Activated CD4-positive, alpha-beta T cell treated with anti-CD3 and anti-CD28 coated beads, Interleukin-2, amount 50 U/mL, for 4 hours (primary cell): ENCODE measurements at places on chromosomes 6 and 20.

DNA sequence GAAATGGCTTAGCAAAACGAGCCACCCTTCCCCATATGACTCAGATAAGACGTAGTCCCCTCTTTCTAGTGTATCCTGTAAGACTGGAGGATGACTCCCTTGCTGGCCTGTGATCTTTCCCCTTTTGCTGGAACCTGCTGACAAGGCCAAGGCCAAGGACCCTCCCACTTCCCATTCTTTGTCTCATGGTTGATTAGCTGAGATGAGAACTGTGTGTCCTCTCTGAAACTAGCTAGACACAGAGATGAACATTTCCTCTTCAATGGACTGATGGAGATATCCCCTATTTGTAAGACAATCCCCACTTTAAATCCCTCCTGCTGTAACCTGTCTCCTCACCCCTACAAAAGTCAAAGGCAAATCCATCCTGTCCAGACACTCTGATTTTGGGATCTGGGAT is 33.4 kb upstream of the SCRT2 start:
- no peak for DNase-seq

DNA sequence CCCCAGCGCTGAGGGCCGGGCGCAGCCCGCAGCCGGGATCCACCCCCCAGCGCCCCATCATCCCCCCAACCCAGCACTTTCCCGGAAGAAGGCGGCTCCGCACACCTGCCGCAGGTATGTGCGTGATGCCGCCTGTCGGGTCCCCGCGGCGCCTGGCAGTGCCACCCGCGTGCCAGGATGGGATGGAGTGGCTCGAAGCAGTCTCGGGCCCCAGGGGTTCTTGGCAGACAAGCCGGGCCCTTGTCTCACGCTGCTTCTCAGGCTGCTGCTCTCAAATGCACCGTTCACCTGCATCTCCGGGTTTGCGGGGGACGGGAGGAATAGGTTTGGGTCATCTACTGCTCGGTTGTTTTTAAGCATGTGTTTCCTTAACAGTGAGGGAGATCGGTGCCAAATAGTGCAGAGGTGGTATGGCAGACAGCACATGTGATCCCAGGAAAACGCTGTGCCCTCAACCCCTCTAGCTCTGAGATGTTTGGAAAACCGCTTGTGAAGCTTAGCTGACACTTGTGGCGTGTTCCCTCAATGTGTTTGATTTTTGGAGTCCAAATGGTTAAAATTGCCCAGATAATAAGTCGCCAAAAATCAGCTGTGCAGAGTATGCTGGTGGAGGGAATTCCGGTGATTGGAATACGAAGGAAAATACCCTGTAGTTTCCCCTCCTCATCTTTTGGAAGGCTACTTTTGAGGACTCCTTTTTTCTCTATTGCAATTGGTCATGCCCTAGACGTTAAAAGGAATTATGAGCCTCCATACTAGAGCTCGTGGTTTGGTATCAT is 926 bp downstream of the MYLIP start:
- peak; percentile 14 for DNase-seq

- DNase-seq = no peak
These were observed 53.1 kb upstream of the VSX1 start for GRCh38 chr20:25135031-25135430.

DNA sequence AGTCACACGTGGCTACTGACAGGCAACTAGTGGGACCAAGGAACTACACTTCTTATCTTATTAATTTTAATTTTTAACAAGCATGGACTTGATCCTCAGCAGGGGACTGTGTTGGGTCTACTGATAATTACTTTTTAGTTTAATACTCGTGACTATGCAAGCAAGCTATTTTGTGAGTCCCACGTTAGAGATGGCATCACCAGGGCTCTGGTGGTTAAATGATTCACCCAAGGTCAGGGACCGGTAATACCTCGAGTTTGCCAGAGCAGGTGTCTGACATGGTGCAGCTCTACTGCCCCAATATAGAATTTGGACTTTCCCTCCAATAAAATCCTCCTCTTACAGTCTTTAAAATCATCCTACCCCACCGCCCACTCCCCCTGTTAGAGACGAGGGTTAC is 98.6 kb upstream of the RIN2 start:
- DNase-seq = no peak

DNA sequence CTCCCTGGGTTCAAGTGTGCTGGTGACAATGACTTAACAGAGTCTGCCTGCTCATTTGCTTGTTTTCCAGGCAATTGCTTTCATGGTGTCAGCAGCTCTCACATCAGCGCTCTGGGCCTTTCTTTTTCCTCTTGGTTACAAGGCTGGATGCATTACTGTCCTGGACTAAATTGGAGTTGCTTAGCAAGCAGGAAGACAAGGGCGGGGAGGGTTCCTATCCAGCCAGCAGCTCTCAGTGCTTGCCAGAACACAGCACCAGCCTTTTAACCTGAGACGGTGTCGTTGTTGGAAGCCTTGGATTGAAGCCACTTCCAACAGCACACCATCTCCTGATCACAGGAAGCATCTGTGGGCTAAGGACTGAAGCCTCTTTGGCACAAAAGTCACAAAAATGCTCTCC is 606.9 kb downstream of the CDH26 start:
- no peak for DNase-seq

DNA sequence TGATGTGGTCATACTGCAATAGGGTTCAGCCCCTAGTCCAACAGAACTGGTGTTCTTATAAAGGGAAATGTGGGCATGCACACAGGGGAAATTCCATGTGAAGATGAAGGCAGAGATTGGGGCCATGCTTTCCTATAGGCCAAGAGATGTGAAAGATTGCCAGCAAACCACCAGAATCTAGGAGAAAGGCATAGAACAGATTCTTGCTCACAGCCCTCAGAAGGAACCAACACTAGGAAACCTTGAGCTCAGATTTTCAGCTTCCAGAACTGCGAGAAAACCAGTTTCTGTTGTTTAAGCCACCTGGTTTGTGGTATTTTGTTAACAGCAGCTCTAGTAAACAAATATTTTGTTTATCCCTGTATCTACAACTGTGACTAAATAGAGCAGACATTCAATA is 197.6 kb upstream of the CITED2 start:
- DNase-seq = no peak

DNA sequence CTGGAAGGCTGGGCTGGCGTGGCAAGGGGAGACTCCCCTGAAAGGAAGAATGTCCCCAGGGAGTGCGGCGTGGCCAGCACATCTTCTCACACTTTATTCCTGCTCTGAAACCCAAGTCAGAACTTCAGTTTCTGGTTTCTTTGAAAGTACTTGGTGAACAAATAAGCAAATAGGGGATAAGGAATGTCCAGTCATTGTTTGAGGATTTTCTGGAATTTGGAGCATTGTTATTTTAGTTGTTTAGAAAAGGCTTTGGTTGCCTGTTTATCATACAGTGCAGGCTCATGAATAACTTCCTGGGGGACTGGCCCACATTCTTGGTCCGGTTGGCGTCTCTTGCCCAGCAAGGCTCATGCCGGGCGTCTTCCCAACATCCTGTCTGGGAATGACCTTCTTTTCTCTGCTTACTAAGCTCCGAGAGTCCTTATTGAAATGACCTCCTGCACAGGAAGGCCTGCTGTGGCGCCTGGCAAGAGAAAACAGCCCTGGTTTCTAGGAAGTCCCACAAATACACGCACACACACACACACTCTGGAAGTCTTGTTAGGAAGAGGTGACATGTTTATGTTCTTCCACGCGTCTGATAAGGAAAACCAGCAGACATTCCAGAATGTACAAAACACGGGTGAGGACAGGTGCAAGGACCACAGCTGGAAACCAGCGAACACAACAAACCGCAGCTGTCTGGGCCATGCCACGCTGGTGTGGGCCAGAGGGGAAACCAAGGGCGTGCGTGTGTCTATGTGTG is 71.9 kb downstream of the TMEM170B start:
- DNase-seq = no peak

GRCh38 chr6:15439410-15440025 is 193.6 kb downstream of the JARID2 start:
- no peak for DNase-seq

- DNase-seq = no peak
These were observed 81.7 kb upstream of the NNAT start for GRCh38 chr20:37439223-37439933.

- no peak for DNase-seq
These were observed 511.8 kb upstream of the ID4 start for GRCh38 chr6:19325335-19325789.

DNA sequence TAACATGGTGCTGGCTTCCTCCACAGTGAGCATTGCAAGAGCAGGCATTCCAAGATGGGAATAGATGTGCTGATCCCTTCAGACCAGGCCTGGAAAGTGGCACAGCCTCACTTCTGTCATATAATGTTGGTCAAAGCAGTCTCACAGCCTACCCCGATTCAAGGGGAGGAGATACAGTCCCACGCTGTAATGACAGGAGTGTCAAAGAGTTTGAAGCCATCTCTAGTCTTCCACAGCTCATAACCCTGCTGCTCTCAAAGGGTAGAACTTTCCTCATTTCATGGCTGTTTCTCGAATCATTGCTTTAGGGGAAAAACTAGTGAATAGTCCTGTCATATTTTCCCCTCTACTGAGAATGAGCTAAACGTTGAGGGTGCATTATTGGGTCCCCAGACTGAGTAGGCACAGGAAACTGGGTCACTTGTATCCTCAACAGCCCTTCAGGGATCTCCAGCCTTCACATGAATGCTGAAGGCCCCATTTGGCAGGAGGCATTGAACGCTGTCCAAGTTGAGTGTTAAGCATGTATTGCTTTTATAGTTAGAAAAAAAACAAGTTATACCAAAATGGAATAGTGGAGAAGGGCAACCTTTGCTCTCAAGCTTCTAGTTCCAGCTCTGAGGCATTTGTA is 27.3 kb downstream of the DTD1 start:
- no peak for DNase-seq

GRCh38 chr6:154112181-154112809 is 73.3 kb downstream of the OPRM1 start:
- no peak for DNase-seq

GRCh38 chr6:152462716-152463115 is 174.4 kb downstream of the SYNE1 start:
- no peak for DNase-seq

DNA sequence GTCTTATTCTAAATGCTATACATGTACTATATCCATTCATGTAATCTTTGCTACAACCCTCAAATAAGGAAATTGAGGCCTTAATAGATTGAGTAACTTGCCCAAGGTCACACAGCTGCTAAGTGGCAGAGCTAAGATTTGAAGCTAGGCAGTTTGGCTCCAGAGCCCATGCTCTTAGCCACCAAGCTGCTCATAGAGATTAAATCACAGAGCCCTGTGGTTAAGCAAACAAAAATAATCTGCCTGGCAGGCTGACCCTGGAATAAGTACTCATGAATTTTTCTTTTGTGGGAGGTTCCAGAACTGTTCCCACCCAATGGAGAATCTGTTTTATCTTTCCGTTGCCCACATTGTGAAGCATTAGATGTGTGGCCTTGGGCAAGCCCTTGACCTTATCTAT is 7.4 kb downstream of the AAR2 start:
- no peak for DNase-seq

- no peak for DNase-seq
These were observed 81.6 kb downstream of the KCNB1 start for GRCh38 chr20:49400904-49401303.

DNA sequence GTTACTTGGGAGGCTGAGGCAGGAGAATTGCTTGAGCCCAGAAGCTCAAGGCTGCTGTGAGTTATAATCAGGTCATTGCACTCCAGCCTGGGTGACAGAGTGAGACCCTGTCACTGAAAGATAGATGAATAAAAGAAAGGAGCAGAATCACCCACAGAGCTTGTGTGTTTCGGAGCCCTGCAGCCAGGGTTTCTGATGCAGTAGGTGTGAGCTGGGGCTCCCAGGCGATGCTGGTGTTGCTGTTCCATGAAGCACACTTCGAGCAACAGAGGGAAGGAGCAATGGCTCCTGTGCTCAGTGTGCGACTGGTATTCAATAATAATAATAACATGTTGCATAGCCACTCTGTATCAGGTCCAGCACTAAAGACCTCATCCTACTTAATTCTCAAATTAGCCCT is 197.5 kb upstream of the CST7 start:
- DNase-seq = no peak

- DNase-seq = no peak
These were observed 3.7 kb downstream of the SCGN start for GRCh38 chr6:25655723-25656122.

- DNase-seq = no peak
These were observed 5.9 kb downstream of the RNASET2 start for GRCh38 chr6:166950443-166950821.

- no peak for DNase-seq
These were observed 1.5 kb downstream of the EBF4 start for GRCh38 chr20:2694008-2694471.

DNA sequence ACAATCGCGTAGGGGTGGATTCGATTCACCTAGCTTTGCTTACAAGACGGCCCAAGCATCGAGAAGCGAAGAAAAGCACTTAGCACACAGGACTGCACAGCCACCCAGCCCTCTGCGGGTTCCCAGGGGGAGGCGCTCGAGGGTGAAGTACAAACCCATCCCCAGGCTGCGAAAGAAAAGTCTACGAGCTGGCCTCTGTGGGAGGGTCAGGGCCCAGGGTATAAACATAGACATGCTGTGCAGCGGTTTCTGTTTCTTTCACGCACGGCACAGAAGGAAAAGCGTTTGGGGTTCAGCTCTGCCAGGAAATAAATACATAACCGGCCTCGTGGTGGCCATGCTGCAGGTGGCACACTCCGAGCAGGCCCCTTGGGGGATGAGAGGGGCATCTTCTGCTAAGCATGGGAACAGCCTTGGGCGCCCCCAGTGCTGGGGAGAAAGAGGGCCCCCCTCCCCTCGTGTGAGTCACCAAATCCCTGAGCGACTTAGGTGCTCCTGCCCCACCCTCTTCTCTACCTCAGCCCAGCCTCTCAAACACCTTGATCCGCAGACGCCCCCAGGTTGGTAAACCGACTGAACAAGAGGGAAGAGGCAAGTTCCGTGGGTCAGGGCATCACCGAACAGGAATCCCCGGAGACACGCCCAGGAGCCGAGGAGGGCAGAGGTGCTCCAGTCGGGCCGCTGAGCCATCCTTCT is 91.6 kb upstream of the RIPOR2 start:
- peak; percentile 72 for DNase-seq

- DNase-seq = no peak
These were observed 90.2 kb downstream of the DACT2 start for GRCh38 chr6:168229368-168229752.

DNA sequence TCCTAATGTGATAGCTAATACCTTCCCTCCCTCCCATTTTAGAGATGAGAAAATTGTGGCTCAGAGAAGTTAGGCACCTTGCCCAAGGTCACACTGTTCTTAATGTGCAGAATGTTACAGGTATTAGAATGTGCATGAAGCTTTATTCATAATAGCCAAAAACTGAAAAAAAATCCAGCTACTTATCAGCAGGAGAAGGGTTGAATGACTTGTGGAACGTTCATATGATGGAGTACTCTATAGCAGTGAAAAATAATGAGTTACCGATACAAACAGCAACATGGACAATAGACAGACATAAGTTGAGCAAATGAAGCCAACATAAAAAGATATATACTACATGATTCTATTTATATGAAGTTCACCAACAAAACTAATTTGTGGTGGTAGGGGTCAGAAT is 37.7 kb upstream of the ZFAND3 start:
- no peak for DNase-seq

- DNase-seq = peak; percentile 59
These were observed 105.4 kb downstream of the PERP start for GRCh38 chr6:138001750-138002349.
